ENCODE measurements at places on chromosomes 1 and 21.

DNA sequence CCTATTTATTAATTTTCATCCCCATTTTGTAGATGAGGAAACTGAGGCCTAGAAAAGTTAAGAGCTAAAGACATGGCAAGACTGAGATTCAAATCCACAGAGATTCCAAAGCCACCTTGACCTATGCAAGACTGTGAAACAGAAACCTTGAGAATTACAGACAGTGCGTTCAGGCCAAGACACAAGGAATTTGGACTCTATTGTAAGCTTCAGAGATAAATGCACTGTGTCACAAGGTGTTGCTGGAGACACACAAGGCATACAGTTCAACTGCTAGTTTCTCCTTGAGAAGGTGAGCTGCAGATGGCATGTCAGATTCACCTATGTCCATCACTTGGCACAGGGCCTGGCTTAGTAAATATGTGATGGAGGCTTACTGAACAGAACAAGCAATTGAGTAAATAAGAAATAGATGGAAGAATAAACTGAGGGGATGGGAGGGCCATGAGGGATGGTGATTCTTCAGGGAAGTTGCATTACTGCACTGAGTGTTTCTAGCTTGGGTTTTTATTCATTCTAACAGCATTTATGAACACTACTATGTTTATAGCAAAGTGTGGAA is 215.0 kb downstream of the DAB1 start:
- H3K36me3 ChIP-seq = no peaks in the 10 kb centered on the region
- DNase-seq = no peak
- H3K27me3 ChIP-seq = no peaks in the 10 kb centered on the region

DNA sequence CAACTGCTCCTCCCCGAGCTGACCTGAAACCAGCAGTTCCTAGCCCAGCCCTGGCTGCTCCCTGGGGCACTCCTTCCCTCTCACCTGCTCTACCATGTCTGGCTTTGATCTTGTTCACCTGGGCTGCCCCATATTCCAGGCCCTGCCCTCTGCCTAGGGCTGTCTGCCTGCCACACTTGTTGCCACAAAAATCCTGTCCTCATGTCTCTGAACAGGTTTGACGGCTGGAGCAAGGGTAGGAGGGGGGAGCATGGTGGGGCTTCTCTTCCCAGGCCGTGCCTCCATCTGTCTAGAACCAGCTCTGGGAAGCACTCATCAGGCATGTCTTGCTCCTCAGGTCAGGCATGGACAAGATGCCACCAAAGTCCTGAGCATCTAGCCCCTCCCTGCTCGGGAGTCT is 44.3 kb upstream of the WNT2B start:
- no peak for DNase-seq
- H3K27ac ChIP-seq = no peak overlapping the region
- H3K4me3 ChIP-seq = no peak overlapping the region
- no peaks in the 10 kb centered on the region for H3K27me3 ChIP-seq
- no peaks in the 10 kb centered on the region for H3K36me3 ChIP-seq

- DNase-seq = no peak
- no peaks in the 10 kb centered on the region for H3K36me3 ChIP-seq
- peaks cover 12% of the 10 kb centered on the region for H3K27me3 ChIP-seq
- no peak overlapping the region for H3K4me3 ChIP-seq
- H3K4me1 ChIP-seq = no peaks in the 10 kb centered on the region
Measured at GRCh38 chr1:31588751-31589515, 12.6 kb downstream of the TINAGL1 start.

- no peak for DNase-seq
- H3K4me3 ChIP-seq = no peak overlapping the region
- no peaks in the 10 kb centered on the region for H3K36me3 ChIP-seq
- no peaks in the 10 kb centered on the region for H3K27me3 ChIP-seq
- H3K27ac ChIP-seq = no peak overlapping the region
Measured at GRCh38 chr1:38534473-38534823, 325.1 kb downstream of the RRAGC start.

DNA sequence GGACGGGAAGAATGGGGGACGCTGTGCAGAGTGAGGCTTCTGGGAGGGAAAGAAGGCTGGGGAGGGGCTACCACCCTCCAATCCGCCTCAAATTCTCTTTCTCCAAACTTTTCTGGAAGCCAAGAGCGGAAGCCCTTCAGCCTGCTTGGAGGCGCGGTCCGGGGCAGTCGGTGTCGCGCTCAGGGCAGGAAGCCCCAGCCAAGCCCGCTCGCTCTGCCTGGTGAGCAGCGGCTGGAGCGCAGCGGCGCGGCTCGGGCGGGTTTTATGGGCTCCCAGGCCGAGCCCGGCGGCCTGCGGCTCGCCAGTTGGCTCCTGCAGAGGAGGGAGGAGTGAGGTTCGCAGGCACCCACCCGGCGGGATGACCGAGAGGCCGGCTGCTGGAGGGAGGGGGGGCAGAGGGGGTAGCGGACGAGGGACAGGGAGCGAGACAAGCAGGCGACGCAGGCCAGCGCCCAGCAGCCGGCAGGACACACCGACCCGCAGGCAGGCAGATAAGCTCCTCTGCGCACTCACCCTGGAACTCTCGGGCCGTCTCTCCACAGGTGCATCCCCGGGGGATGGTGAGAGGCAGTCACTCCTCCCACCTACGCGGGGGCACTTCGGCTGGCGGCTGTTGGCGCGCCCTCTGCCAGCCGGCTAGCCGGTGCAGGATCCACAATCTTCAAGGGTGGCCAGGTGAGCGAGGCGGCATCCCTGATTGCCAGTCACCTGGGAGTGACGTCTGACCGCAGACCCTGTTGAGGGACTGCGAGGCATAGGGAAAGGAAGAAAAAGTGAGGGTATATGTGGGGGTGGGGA is at the start of gene AVPR1B:
Gene AVPR1B, minus strand, starts transcription at position 238 of the 798 bp plus-strand sequence. CDS start 498 bp downstream, outside the sequence.
- peak; percentile 80 for DNase-seq
- H3K27me3 ChIP-seq = peaks cover 5% of the 10 kb centered on the region
- no peaks in the 10 kb centered on the region for H3K36me3 ChIP-seq
- H3K27ac ChIP-seq = no peak within 1 kb of the TSS
- H3K4me3 ChIP-seq = peak within 1 kb of the TSS; percentile 60
- H3K4me1 ChIP-seq = peaks cover 10% of the 10 kb centered on the region
